ENCODE measurements at places on chromosomes 5 and 9. TPM values are rescaled to one million over a fixed set of nuclear protein-coding genes. Genes with fewer than 3 reads are reported as not detected.

GRCh38 chr5:67770431-67771025 lies 445.0 kb upstream of the PIK3R1 start:
- no peaks in the 10 kb centered on the region for H3K36me3 ChIP-seq
- peaks cover 45% of the 10 kb centered on the region for H3K4me1 ChIP-seq
- H3K27me3 ChIP-seq: no peaks in the 10 kb centered on the region
- peak overlapping the region; percentile 68 for H3K27ac ChIP-seq

DNA sequence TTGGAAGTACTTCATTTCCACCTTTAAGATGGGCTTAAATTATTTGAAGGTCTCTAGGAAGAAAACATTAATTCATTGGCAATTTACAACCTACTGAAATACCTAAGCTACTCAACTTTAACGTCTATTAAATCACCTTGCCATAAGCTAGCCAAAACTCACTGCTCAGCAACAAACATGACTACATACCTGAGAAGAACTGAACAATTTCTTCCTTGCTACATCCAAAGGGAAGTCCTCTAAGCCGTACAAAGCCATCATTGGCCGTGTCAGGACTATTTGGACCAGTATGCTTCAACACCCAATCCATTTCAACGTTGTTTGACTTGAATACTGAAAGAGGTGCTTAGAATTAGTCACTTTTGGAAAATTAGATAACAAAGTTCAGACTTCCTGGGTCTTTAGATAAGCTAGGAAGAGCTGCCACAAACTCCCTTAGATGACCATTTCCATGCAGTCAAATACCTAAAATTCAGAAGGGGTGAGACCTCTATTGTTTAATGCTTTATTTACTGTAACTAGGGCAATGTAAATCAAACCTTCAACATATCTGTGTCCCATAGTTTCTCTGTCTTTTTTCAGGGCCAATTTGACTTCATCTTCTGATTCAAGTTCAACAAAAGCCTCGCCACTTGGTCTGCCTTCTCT lies 2.6 kb downstream of the HNRNPH1 start:
- DNase-seq: no peak
- H3K4me3 ChIP-seq: peak overlapping the region; percentile 75
- H3K27ac ChIP-seq: peak overlapping the region; percentile 100
- peaks cover 71% of the 10 kb centered on the region for H3K4me1 ChIP-seq

DNA sequence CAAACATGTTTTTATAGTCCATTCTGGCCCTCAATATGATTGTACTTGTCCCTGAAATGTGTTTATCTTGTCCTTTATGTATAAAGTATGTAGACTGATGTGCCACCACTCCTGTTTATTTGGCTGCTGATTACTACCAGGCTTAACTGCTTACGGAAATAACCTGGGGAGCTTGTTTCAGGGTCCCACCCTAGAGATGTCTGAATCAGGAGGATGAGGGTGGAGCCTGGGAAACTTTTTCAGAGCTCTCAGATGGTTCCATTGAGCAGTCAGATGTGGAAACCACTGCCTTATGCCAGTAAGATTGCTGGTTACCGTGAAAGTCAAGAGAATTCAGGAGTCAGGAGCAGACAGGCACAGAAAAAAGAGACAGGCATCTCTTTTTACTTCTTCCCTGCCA lies 19.2 kb downstream of the SLC23A1 start:
- H3K4me1 ChIP-seq: peaks cover 3% of the 10 kb centered on the region
- H3K4me3 ChIP-seq: no peak overlapping the region
- DNase-seq: no peak
- peaks cover 43% of the 10 kb centered on the region for H3K36me3 ChIP-seq

DNA sequence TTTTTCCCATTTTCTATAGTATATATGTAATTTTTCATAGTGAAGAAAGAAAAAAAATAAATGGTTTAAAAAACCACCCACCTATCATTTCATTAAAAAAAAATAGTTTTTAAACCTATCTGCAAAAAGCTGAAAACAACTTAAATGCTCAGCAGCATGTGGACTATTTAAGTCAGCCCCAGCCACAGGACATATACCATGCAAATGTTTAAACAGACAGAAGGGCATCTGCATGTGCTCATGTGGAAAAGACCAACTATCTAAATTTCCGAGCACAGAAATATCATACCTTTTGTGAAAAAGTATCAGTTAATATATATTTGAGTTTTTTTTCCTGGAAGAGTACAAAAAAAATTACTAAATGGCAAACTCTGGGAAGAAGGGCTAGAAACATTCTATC lies 143.4 kb downstream of the EPB41L4A start:
- DNase-seq: no peak
- H3K4me1 ChIP-seq: peaks cover 4% of the 10 kb centered on the region
- no peaks in the 10 kb centered on the region for H3K27me3 ChIP-seq

- no peaks in the 10 kb centered on the region for H3K4me1 ChIP-seq
- no peak overlapping the region for H3K27ac ChIP-seq
- no peak overlapping the region for H3K4me3 ChIP-seq
Measured at GRCh38 chr5:169895926-169896325, 84.4 kb downstream of the INSYN2B start.

GRCh38 chr5:115168829-115169486 lies 750 bp downstream of the TRIM36 start:
- peak overlapping the region; percentile 88 for H3K4me3 ChIP-seq
- peaks cover 28% of the 10 kb centered on the region for H3K4me1 ChIP-seq
- no peak for DNase-seq
- no peaks in the 10 kb centered on the region for H3K36me3 ChIP-seq
- H3K27ac ChIP-seq: peak overlapping the region; percentile 39

DNA sequence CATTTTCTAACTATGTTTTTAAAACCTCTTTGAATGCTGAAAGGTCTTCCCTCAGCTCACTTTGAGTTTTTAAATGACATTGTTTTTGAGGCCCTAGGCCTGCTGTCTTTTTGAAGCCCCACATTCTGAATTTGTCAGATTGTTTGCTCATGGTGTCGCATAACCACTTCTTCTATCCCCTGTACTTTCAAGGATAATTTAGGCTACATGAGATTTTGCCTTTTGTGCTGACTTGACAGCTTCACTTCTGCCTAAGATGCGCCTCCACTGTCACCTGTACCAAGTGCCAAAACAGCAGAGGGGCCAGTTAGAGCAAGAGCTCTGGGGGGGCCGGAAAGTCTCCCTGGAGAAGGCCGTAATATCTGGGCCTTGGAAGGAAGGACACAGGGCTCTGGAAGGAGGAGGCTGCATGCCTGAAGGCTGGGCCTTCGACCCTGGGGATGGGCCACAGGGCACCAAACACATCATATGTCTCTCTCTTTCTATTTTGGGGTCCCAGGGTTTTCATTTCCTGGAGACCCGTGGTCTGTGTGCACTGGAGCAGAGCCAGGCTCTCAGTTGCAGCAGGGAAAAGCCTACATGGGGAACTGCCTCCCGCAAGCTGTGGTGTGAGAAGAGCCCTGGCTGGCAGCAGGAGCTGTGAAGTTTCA lies 49.1 kb downstream of the NDST1 start:
- no peaks in the 10 kb centered on the region for H3K27me3 ChIP-seq
- H3K4me3 ChIP-seq: no peak overlapping the region
- no peaks in the 10 kb centered on the region for H3K4me1 ChIP-seq
- H3K27ac ChIP-seq: no peak overlapping the region
- no peak for DNase-seq
- H3K36me3 ChIP-seq: peaks cover 41% of the 10 kb centered on the region

DNA sequence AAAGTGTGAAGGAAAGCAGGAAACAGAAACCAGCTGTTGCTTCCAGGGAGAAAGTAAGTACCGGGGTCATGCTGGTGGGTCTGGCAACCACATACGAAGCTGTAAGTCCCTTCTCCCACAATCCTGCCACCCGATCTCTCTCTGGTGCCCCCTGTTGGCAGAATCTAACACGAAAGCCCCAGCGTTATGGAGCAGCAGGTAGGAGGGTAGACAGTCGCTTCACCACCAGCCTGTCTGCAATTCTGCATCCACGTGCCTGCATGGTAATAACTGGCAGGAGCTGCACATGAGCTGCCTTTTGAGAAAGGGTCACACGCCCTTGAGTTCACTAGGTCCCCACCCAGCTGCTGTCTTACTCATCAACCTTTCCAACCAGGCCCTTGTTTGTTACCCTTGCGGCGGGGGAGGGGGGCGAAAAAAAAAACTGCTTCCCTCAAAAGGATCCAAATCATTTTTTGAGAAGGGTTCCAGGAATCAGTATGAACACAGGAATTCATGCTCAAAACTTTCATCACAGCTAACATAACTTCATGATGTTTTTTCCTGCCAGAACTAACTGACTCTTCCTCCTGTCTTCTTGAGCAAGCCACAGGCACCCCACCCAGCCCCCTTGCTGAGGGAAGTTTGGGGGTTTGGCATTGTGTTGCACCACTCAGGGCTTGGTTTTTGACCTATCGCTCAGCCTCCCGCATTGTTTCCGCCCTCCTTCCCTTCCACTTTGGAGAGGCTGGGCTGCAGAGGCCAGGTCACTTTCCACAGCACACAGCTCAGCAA lies 19.6 kb upstream of the TMEM252 start:
- no peak for DNase-seq
- no peaks in the 10 kb centered on the region for H3K27me3 ChIP-seq

GRCh38 chr9:27383524-27383923 lies 86.6 kb upstream of the EQTN start:
- H3K27me3 ChIP-seq: no peaks in the 10 kb centered on the region
- no peaks in the 10 kb centered on the region for H3K36me3 ChIP-seq
- H3K4me1 ChIP-seq: peaks cover 3% of the 10 kb centered on the region
- no peak overlapping the region for H3K27ac ChIP-seq
- DNase-seq: no peak

DNA sequence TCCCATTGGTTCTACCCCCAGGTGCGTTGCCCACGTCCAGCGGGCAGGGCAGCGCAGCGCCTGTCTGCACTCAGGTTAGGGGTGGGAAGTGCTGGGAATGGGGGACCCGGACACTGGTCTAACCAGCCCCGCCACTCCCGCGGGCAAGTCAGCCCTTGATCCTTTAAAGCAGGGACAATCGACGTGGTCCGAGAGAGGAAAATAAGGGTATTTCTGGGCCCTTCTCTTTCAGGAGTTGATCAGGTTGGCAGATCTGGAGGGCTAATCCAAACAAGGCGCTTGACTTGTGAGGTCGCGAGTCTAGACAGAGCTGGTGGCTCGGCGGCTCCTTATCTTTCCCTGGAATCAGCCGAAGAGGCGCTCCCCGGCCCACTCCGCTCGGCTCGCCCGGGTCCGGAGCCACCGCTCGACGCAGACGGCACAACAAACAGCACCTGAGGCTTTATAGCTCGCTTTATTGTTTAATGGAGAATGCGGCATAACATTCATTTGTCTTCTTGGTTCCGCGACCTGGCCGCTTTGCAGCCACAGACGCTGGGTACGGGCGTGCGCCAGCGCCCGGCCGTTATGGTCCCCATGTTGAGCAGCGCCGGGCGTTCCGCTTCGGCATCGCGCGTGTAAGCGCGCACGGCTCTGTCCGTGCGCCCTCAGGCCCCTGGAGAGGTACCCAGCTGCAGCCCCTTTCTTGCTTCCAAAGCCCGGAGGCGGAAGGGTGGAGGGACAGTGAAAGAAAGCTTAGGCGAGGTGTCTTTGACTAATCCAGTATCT lies 15.8 kb downstream of the ISL1 start:
- peaks cover 8% of the 10 kb centered on the region for H3K4me1 ChIP-seq
- H3K27me3 ChIP-seq: no peaks in the 10 kb centered on the region
- H3K36me3 ChIP-seq: no peaks in the 10 kb centered on the region

DNA sequence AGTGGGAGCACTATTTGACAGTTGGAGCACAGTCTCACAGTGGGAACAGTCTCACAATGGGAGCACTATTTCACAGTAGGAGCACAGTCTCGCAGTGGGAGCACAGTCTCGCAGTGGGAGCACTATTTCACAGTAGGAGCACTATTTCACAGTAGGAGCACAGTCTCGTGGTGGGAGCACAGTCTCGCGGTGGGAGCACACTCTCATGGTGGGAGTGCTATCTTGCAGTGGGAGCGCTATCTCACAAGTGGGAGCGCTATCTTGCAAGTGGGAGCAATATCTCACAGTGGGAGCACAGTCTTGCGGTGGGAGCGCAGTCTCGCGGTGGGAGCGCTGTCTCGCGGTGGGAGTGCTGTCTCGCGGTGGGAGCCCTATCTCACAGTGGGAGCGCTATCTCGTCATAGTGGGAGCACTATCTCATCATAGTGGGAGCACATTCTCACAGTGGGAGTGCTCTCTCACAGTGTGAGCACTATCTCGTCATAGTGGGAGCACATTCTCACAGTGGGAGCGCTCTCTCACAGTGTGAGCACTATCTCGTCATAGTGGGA lies 56.1 kb downstream of the MED10 start:
- no peaks in the 10 kb centered on the region for H3K27me3 ChIP-seq
- H3K27ac ChIP-seq: no peak overlapping the region
- no peaks in the 10 kb centered on the region for H3K4me1 ChIP-seq
- H3K36me3 ChIP-seq: no peaks in the 10 kb centered on the region
- no peak for DNase-seq
- H3K4me3 ChIP-seq: no peak overlapping the region

GRCh38 chr9:96168882-96169281 lies 133.1 kb downstream of the HSD17B3 start:
- no peaks in the 10 kb centered on the region for H3K27me3 ChIP-seq
- H3K27ac ChIP-seq: no peak overlapping the region
- H3K4me3 ChIP-seq: no peak overlapping the region
- DNase-seq: no peak

GRCh38 chr9:93071464-93071863 lies 13.0 kb downstream of the SUSD3 start:
- no peaks in the 10 kb centered on the region for H3K27me3 ChIP-seq
- no peaks in the 10 kb centered on the region for H3K36me3 ChIP-seq
- DNase-seq: no peak

DNA sequence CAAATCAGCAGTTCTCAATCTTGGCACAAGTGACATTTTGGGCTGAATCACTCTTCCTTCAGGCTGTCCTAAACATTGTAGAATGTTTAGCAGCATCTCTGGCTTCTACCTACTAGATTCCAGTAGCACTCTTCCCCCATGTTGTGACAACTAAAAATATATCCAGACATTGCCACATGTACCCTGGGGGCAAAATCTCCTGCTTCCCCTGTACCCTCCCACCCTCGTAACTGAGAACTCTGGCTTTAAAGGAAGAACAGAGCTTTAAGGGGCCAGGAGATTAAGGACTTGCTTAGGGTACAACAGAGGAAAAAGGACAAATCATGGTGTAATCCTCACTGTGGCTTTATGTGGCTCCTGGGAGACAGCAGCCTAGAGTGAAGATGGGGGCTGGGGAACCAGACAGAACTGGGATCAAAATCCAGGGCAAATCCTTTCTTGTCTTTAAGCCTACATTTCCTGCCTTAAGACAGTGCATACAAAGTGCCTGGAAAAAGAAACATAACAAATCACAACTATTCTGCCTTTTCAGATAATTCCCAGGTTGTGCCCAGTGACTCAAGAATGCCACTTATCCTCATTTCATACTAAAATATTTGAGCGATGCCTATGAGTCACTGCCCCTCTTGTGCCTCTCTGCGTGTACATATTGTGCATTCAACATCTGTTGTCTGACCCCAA lies 109.3 kb downstream of the DAPK1 start:
- no peaks in the 10 kb centered on the region for H3K27me3 ChIP-seq
- peaks cover 23% of the 10 kb centered on the region for H3K36me3 ChIP-seq
- peak overlapping the region; percentile 65 for H3K27ac ChIP-seq
- DNase-seq: no peak

RNF183 gene
- total RNA-seq: not detected

CYLC2 gene
- not detected for total RNA-seq

DBH gene
- total RNA-seq: not detected

SLC6A3 gene
- not detected for total RNA-seq
